ENCODE measurements at places on chromosomes 2 and 18.
A peak's percentile ranks its signal among the peaks of the same experiment; 100 is the strongest.

DNA sequence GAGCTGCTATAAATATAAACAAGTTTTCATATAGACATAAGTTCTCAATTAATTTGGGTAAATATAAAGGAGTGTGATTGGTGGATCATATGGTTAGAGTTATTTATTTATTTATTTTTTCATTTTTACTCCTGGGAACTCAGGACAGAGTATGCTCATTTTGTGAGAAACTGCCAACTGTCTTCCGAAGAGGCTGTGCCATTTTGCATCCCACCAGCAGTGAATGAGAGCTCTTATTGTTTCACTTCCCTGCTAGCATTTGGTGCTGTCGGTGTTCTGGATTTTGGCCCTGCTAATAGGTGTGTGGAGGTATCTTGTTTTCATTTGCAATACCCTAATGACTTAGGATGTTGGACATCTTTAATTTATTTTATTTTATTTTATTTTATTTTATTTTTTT is 50.4 kb upstream of the XPO1 start:
- DNase-seq = no peak

- no peak for DNase-seq
Observed at GRCh38 chr2:189517847-189518535, 62.6 kb downstream of the SLC40A1 start.

DNA sequence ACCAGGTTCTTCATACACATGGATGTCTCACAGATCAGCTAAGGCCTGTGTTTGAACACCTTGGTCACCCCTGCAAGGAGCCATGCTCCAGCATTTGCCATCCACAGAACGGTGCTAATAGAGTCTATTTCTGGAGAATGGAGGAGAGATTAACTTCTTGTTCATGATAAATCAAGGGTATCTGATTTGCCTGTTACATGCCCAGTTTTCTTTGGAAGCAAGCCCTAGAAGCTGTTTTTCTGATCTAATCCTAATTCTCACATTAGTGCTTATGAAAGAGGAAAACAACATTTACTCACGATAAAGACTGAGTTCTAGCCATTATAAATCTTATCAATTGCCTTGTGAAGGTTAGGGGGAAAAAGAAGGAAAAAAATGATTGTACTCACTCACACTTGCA is 119.6 kb upstream of the DTNA start:
- no peak for DNase-seq

- DNase-seq = no peak
Observed at GRCh38 chr2:16318051-16318450, 347.6 kb downstream of the CYRIA start.

GRCh38 chr2:88698498-88699233 is 7.2 kb downstream of the RPIA start:
- DNase-seq = no peak

DNA sequence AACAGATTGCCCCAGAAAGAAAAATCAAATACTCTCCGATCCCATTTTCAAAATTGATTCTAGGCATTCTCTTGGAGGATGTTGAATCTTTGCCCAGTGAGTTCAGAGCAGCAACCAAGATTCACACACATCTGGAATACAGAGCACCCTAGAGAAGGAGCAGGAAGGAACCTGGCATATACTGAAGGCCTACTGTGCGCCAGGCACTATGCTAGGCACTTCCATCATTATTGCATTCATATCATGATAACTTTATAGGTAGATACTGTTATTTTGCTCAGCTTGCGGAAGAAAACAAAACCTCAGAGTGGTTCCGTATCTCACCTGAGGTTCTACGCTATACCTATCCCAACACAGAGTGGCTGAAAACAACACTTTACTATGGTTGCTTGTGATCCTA is 160.3 kb upstream of the SERTAD2 start:
- no peak for DNase-seq

DNA sequence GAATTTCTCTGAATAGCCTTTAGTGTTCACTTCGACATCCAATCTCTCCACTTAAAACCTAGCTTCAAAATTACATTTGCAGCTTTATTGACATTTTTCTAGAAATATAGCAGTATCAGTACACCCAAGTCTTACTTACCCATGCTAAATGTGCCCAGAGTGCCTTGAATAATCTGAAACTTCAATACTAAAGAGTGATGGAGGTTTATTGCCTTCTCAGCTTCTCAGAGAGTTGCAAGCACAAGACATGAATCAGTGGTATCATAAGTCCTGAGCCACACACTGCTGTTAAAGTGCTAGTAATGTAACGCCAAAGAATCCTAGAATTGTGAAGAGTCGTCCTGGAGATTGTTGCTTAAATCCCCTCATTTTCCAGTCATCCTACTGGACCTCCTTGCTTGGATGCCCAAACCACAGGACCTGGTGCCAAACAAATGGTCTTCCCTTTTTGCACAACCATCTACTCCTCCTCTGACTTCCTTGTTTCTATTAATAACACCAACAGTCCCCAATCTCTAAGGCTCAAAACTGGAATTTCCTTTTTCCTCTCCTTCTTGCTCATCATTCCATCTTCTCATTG is 83.2 kb upstream of the SPATS2L start:
- DNase-seq = peak; percentile 37

GRCh38 chr18:10985689-10986088 is 163.7 kb downstream of the PIEZO2 start:
- no peak for DNase-seq

- DNase-seq = no peak
Observed at GRCh38 chr2:50651676-50652075, 380.3 kb downstream of the NRXN1 start.

GRCh38 chr2:74233648-74234047 is 35.2 kb downstream of the MTHFD2 start:
- DNase-seq = no peak

DNA sequence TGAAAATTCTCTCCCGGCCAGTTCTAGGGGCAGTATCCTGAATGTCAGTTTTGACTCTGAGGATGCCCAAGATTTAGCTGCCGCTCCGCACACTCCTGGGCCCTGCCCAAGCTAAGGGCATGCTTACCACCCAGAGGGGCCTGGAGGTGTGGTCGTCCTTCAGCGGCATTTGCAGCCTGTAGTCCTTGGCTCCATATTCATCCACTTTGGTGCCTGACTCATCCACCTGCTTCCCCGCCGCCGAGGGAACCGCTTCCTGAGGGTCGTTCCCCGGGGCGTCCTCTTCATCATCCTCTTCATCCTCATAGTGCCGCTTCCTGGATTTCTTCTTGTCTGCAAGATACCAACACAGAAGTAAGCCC is 577 bp downstream of the ERCC3 start:
- DNase-seq = no peak

- DNase-seq = no peak
Observed at GRCh38 chr2:236221798-236222197, 42.4 kb downstream of the ASB18 start.

- no peak for DNase-seq
Observed at GRCh38 chr2:77018219-77018618, 504.0 kb downstream of the LRRTM4 start.

- DNase-seq = no peak
Observed at GRCh38 chr2:211457325-211457724, 900.9 kb downstream of the CPS1 start.

DNA sequence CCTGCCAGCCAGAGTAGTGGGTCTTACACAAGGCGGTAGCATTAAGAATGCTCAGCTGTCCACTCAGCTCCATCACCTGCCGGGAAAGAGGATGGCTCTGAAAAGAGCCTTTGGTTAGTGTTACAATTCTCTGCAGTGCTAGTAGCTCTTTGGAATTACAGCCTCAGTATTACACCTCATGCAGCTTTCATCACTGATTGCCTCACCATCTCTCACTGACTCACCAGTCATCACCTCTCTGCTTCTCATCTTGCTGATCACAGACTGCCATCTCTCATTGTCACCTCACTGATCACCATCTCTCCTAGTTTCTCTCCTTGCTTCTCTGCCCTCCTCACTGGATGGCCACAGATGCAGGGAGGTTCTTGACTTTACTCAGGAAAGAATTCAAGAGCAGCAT is 573.5 kb upstream of the SETBP1 start:
- DNase-seq = no peak

- no peak for DNase-seq
Observed at GRCh38 chr2:10271509-10271908, 31.2 kb upstream of the HPCAL1 start.

DNA sequence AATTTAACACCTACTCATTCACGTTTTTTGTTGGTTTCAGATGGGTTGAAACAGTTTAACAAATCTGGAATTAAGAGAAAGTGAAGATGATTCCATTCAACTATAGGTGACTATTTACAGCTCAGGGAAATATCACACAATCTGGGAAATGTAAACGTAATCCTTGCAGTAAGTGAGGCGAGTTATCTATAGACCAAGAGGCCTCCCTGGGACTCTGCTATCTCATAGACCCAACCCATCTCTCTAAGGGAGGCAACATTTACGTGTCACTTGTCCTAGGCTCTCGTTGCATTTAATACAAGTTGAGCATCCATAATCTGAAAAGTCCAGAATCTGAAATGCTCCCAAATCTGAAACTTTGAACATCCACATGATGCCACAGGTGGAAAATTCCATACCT is 2.0 kb upstream of the MOB4 start:
- DNase-seq = no peak

DNA sequence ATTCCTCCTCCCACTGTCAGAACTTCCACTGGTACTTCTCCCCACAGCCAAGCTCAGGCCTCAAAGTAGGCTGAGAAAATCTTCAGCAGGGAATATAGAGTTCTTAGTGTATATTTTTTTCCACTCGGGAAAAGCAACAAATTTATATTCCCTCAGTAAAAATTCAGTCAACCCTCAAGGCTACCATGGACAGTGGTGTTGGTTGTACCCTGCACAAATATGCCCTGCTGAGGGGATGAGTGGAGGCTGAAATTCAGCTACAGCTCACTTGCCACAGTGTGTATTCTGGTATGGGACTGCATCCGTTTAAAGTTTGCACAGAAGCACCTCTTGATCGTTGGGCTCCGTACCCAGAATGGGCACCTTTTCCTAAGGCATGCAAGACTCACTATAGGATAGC is 90.8 kb upstream of the LGALSL start:
- DNase-seq = no peak

DNA sequence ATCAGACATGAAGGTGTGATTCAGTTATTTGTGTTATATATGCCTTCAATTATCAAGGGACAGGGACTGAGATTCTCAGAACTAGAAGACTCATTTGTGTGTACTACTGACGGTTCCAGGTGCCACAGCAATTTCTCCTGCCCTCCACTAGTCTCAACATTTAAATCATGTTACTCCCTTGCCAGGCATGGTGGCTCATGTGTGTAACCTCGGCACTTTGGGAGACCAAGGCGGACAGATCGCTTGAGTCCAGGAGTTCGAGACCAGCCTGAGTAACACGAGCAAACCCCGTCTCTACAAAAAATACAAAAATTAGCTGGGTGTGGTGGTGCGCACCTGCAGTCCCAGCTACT is 1.1 kb downstream of the CNDP2 start:
- no peak for DNase-seq

- no peak for DNase-seq
Observed at GRCh38 chr2:64770137-64770780, 116.5 kb upstream of the SERTAD2 start.

DNA sequence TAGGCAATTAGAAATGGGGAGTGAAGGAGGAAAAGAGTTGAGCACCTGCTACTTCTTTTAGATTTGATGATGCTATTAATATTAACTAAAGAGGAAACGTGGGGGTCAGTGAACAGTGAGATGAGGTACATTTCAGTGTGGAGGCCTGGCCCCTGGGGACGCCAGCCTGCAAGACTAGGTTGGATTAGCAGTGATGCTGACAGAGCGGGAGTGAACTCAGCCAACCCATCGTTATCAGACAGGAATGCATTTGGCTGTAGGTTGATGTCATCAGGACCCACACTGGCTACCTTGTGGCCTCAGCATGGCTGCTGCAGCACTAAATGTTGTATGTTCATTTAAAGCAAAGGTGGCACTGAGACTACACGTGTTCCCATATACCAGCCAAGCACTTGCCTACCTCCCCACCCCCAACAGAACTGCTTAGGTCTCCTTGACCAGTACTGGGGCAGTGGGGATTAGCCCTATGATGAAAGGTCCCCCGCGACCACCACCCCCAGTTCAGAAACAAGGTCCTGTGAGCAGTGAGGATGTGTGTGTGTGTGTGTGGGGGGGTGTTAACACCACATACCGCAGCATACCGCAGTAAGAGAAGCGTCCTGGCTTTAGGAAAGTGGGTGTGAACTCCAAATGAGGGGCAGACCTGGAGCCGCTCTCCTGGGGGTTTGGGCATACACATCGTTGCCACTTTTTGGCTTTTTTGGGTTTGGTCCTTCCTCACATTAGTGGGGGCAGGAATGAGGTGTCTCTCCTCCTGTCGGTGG is 26.0 kb downstream of the DGKD start:
- DNase-seq = no peak

DNA sequence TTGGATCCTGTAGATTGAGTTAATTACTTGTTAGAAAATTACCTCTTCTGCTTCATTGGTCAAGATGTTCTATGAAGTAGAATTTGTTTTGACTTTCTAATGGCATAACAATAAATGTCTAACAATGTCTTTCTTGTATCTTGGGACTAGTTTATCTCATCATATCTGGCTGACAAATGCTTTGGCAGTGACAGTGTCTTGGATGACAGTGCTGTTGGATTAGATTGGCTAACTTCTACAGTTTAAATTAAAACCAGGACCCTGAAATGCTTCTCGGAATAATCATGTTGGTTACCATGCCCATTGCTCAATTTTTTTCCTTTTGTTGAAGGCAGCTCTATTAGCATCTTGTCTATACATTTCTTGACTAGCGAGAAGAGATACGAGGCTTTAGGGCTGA is 176.9 kb downstream of the PARD3B start:
- DNase-seq = no peak

- no peak for DNase-seq
Observed at GRCh38 chr2:195912079-195912478, 156.6 kb downstream of the DNAH7 start.

DNA sequence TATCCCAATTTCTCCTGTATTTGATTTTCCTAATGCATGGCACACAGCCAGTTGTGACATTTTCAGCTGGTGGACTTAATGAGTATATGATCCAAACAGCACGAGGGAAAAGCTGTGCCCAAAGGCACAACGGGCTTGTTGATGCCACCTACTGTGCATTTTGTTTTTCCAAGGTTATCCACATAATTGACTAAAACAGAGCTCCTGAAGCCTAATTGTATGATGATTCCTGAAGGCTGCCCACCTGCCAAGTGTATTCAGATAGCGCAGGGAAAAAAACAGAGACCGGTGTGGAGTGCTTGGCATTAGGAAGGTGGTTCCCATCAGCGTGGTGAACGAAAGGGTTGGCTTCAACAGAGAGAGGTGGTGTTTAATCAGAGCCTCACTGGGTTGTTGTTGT is 14.9 kb downstream of the RBMS1 start:
- no peak for DNase-seq

GRCh38 chr18:33745871-33746545 is 168.0 kb downstream of the ASXL3 start:
- no peak for DNase-seq

- DNase-seq = no peak
Observed at GRCh38 chr2:216516730-216517350, 18.2 kb downstream of the RPL37A start.

DNA sequence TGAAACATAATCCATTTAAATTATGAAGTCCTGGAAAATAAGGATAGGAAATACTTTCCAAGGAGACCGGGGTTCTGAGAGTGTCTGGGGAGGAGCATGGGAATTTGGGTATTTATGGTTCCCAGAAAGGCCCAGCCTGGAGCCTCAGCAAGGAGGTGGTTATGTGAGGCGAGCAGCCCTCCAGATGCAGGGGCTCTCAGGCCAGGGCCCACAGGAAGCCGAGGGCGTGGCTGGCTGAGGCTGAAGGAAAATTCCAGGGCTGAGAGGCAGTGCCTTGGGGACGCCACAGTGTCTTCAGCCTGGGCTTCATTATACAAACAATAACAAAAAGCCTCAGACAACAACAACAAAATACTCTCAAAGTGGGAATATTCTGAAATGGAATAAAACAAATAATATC is 86.9 kb upstream of the SERPINE2 start:
- no peak for DNase-seq

Data from AG09319 (cell line).